ENCODE measurements at places on chromosomes 1 and 21.

- no peak for DNase-seq
These were observed 14.2 kb downstream of the BSDC1 start for GRCh38 chr1:32380057-32380456.

DNA sequence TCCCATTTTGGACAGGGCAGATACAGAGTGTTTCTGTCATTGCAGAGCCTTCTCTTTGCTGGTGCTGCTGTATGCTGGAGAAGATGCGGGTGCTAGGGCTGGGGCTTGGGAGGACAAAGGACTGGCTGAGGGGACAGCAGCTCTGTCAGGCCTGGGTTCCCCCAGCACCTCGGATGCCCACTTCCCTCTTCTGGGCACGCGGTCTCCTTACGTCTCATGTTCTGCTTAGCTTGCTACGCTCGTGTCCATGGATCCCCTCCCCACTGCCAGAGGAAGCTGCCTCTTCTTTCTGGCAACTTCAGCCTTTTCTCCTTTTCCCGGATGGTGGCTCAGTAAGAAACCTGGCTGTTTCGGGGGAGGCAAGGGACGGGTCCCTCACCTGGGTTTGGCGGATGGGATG lies 75.7 kb downstream of the ARHGEF10L start:
- DNase-seq: no peak

GRCh38 chr1:2801535-2802291 lies at the start of gene TTC34:
Gene TTC34 (minus strand): TSS chr1:2801693. CDS start chr1:2800827, 866 bp downstream.
- DNase-seq: peak; percentile 11

DNA sequence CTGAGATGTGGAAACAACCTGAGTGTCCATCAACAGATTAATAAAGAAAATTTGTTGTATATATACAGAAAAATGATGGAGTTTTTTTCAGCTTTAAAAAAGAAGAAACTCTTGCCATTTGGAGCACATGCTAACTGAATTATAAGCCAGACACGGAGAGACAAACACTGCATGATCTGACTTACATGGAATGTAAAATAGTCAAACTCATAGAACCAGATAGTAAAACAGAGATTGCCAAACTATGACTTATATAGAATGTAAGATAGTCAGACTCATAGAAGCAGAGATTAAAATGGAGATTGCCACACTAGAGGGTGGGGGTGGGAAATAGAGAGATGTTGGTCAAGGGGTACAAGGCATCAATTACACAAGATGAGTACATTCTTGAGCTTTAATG lies 1786.6 kb downstream of the PLA2G4A start:
- no peak for DNase-seq

DNA sequence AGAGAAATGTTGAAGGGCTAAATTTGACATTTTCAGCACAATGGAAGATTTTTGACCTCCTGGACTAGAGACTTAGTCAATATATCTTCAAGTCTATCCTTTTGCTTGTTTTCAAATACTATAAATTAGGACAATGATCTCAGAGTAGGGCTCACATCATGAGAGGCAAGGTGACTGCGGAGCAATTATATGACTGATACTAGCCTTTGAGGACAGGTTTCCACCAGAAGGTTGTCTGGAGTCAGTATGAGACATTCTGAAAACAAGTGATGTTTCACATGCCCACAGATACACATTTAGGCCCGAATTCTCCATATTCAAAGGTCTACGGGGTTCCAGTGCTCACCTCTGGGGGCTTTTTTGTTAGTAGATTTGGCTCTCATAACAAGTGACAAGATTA lies 142.3 kb upstream of the SAMSN1 start:
- DNase-seq: no peak

DNA sequence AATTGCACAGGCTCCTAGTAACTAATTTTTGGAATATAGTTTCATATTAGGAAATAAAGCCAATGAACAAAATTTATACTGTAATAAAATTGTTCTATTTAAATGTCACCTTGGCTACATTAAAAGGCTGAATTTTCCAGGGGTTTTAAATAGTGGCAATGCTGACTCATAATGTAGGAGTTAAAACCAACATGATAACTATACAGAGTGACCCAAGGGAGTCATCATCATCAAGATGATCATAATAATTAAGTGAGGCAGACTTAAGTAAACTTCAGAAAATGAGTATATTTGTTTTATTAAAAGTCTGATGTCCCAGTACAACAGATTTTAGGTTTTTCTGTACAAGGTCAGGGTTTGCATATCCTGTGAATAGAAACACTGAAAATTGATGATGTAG lies 183.4 kb downstream of the PLPPR4 start:
- no peak for DNase-seq

DNA sequence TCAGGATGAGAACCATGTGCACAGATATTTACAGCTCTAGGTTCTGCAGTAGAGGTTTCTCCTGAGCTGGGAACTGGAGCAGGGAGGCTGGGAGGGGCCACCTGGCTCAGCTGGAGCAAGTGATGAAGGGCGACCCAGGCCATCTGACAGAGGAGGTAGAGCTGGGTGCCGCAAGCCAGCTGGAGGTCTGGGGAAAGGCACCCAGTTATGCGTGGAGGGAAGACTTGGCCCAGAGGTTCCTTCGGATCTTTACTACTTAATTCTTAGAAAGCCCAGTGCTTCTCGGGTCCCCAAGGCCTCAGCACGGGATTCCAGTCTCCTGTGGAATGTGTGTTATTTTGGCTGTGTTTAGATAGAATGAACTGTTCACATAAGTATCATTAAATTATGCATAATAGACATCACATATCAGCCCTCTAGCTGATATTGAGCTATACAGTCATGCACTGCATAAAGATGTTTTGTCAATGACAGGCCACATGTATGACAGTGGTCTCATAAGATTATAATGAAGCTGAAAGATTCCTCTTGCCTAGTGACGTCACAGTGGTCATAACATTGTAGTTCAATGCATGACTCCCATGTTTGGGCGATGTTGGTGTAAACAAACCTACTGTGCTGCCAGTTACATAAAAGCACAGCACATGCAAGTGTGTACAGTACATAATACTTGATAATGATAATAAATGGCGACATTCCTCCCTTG lies 245.1 kb downstream of the RHOU start:
- no peak for DNase-seq

DNA sequence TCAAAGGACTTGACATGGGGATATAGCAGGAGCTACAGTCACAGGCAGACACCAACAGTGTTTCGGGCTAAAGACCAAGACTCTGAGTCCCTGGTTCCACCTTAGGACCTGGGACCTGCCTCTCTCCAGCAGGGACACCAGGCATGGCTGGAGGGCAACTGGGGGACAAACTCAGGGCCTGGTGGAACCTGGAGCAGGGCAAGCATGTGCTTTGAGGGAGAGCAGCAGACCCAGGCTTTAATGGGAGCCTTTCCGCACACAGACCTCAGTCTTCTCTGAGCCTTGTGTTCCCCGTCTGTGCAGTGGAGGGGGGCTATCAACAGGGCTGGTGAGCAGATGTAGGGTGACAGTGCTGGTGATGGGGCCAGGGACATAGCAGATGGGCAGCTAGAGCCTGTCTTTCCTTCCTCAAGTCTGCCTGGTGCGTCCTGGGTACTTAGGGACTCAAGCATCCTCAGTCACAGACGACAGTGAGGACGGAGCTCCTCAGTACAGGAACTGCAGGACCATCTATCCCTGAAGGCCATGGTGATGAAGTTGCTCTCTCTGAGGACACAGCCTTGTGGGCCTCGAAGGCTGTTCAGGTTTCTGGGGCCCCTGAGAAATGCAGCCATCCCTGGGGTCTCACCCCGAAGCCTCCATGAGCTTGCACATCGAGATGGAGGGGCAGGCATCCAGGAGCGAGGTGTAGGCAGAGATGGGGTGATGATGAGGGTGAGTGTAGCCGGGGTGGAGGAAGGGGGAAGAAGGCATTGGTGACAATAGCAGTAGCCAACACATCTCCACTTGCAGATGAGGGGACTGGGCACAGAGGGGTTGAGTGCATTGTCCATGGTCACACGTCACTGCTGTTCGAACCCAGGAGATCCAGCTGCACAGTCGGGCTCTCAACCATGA lies 593.4 kb downstream of the PTPRU start:
- no peak for DNase-seq

GRCh38 chr1:183553331-183553730 lies 36.9 kb downstream of the NCF2 start:
- DNase-seq: no peak

DNA sequence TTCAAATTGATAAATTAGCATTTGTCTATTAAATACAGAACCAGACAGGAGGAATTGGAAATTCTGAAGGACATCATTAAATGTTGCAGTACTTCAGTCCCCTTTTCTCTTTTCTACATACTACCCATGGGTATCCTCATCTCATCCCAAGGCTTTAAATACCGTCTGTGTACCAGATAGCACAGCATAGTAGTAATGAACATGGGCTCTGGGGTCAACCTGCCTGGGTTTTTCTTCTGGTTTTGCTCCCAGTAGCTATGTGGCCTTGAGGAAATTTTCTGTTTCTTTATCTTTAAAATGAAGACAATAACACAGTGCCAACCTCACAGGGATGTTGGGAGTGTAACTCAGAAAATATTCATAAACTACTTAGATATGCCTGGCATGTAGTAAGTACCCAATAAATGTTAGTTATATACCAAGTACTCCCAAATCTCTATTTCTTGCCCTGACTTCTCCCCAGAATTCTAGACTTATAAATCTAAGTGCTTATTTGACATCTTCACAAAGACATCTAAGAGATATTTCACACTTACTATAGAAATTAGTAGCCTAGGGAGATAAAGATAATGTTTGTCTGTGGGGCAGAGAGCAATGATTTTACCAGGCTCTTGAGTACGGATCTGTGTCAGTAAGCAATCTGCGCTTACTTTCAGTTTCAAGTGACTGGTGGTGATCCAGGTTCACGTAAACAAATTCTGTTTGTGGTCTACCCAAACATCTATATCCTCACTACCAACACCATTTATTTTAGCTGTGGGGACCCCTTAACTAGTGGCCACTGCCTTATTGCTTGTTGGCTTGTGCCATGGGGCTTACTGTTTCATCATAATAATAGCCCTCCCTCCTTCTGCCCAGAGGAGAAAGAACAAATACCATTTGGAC lies 37.3 kb downstream of the VANGL2 start:
- DNase-seq: no peak

DNA sequence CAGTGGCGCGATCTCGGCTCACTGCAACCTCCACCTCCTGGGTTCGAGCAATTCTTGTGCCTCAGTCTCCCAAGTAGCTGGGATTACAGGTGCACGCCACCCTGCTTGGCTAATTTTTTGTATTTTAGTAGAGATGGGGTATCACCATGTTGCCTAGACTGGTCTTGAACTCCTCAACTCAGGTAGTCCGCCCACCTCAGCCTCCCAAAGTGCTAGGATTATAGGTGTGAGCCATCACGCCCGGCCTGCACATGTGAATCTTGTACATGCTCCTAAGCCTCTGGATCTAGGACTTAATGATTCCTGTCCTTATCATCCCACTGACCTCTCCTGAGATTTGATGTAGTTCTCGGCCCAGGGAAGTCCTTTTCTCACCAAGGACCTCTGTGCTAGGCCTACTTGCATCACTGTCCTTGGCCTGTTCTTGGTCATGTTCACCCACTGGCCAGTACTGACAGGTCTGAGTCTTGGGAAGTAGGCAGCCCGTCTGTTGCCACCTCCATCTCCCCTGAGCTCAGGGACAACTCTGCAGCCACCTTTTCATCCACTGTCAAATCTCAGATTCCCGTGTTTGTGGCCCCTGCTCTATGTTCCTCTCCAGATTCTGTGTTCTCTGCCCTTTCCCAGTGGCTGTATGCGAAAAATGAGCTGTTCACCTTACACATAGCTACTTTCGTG lies 9.4 kb downstream of the HYI start:
- no peak for DNase-seq

DNA sequence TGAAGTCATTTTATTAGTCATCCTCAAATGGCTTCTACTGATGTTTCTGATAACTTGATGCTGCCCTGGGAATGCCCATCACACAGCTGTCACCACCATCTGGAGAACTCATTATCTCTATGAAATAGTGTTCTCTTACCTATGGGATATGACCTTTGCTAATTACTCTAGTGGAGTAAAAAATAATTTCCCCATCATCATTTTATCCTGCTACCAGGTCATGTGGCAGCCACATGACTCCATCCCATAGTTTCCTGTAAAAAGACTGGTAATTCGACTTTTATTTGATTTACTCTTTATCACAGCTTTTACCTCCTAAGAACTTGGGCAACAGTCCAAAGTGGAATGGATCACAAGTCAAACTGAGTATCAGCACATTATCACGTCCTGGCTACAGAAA lies 76.1 kb upstream of the USP25 start:
- DNase-seq: no peak

DNA sequence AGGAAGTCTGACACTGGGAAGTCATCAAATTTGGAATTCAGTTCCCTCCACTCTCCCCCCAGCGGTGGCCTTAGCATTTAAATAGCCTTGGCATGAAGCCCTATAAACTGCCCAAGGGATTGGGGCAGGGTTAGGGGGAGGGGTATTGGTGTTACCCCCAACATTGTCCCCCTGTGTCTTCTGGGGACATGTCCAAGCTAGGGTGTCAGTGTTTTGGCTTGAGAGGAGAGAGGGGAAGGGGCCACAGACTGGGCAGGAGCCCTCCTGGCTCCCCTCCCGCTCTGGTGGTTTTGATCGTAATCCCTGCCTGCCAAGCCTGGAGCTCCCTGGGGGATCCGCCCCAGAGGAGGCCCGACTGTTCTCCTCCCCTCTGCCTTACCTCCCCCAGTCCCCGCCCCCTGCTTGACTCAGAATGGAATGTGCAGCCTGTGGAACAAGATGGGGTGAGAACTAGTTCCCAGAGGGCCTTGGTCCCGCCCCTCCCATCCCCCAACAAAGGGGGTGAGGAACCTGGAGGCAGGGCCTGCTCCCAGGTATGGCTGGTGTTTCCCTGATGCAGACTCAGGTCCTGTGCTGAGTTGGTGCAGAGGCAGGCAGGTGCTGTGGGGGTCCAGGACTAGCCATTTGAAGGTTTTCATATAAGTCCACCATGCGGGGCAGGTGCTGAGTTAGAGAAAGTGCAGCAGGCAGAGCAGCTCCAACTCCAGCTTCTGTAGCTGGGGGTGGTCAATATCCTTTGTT lies 7.4 kb downstream of the SOX13 start:
- DNase-seq: no peak

DNA sequence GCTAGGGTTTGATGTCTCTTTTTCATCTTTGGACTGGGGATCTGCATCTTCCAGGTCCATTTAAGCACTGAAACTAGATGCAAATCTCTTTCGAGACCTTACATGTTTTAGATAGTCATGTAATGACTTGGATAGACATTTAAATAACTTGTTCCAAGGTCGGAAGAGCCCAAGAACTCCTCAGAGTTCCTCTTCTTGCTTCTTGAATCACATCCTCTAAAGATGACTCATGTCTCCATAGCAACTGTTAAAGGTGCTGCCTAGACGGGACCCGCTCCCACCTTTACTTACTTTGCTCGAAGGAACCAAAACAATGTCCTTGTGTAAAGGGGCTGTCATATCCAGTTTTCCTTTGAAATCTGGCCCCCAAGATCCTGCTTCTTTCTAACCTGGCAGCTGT lies 130.0 kb downstream of the EDEM3 start:
- no peak for DNase-seq

- no peak for DNase-seq
These were observed 30.6 kb upstream of the BMP8B start for GRCh38 chr1:39819091-39819812.

- DNase-seq: no peak
These were observed 12.7 kb upstream of the TGFB2 start for GRCh38 chr1:218332416-218332815.

GRCh38 chr21:27589781-27590180 lies 622.9 kb upstream of the ADAMTS5 start:
- DNase-seq: no peak

GRCh38 chr1:210098356-210098755 lies 134.2 kb upstream of the SERTAD4 start:
- no peak for DNase-seq

- DNase-seq: no peak
These were observed 102.2 kb downstream of the NTMT2 start for GRCh38 chr1:170247751-170248521.
